ENCODE measurements at places on chromosomes 6 and 20.

DNA sequence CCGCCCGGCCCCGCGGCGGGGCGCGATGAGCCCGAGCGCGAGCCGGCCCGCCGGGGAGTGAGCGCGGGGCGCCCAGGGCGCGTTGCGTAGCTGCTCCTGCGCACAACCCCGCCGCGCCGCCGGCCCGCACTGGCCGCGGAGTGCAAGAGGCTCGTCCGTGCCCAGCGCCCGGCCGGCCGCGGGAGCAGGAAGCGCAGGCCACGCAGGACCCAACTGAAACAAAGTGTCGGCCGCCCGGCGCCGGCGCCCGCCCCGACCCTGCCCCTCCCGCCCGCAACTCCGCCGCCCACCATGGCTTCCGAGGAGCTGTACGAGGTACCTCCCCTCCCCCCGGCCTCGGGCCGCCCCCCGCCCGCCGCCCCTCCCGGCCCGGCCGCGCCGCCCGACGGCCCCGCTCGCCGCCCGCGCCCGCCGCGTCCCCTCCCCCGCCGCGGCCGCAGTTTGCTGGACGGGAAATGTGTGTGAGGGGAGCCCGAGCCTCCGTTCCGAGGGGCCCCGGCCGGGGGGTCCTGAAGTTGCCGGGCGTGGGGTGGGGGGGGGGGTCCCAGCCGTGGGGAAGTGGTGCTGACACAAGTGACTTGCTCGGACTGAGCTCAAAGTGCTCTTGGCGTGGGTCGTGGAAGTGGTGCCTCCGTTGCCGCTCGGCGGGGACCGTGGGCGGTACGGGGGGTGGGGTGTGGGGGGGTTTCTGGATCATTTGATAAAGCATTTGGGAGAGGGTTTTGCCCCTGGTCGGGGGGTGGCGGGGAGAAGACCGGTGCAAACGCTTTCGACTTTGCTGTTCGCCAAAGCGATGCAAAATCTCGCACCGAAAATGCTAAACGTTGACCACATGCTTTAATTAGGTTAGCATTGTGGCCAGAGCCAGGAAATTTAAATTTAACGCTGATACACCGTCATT, 539 bp downstream of the CDYL start:
- peak; percentile 54 for DNase-seq

GRCh38 chr6:36946526-36946925, 8.0 kb upstream of the PI16 start:
- no peak for DNase-seq

DNA sequence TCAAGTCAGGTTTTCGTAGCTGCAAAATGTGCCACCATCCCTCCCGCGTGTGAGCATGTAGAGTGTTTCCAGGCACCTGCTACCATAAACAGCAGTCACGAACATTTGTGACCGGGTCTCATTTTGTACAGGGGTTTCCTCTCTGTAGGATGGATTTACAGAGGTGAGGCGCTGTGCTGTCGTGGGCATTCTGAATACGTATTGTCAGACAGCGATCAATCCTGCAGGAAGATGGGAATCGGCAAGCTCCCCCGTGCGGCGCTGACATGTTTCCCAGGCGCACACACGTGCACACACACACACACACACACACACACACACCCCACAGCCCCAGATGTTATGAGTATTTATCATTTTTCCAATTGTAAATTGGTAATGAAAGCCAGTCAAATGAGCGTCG, 15.8 kb downstream of the ANKRD60 start:
- DNase-seq = no peak

- DNase-seq = no peak
Observed at GRCh38 chr6:57147401-57147800, 24.7 kb upstream of the BAG2 start.

DNA sequence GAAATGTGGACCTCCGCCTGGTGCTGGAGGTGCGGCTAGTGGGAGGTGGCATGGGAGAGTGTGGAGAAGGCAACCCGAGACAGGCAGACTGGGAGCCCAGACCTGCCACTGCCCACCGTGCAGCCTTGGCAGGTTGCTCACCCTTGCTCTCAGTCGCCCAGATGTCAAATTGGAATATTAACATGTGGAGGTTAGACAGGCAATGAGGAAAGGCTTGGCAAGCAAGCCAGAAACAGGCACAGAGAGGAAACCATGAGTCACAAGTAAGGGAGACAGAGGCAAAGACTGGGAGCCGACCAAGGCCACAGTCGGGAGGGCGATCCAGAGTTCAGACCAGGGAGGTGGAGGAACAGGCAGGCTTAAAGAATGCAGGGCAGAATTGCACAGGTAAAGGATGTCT, 178.2 kb downstream of the FOXC1 start:
- no peak for DNase-seq

GRCh38 chr6:106510090-106510970, 119.0 kb downstream of the RTN4IP1 start:
- DNase-seq = peak; percentile 85
